ENCODE measurements at places on chromosomes 1 and 21.

- DNase-seq: no peak
Measured at GRCh38 chr1:41850029-41850428, 68.7 kb downstream of the HIVEP3 start.

- DNase-seq: no peak
Measured at GRCh38 chr1:245432228-245432875, 277.6 kb downstream of the KIF26B start.

- no peak for DNase-seq
Measured at GRCh38 chr1:244200596-244200995, 149.5 kb downstream of the ZBTB18 start.

GRCh38 chr1:108345776-108346531, 102.1 kb upstream of the NBPF4 start:
- DNase-seq: no peak

GRCh38 chr1:213119794-213120193, 68.8 kb downstream of the RPS6KC1 start:
- DNase-seq: no peak

- no peak for DNase-seq
Measured at GRCh38 chr1:70993798-70994197, 53.8 kb downstream of the PTGER3 start.

DNA sequence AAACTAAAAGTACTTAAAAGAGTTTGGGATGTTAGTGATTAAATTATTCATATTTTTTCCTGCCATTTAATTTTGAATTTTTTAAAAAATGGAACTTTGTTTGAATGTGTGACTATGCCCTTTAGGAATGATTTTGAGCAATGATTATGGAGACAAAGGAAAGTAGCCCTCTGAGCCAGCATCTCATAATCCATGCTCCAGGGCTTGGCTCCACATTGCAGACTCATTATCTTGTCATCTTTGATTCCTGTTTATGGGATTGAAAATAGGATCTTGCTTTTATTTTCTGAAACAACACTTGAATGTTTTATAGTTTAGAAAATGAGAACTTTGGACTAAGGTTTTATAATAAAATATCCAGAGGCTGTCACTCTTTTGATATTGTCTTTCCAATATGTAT, 14.5 kb downstream of the AXDND1 start:
- DNase-seq: no peak

- DNase-seq: no peak
Measured at GRCh38 chr1:45146833-45147232, 59.6 kb downstream of the ZSWIM5 start.

Data from fibroblast of pulmonary artery (primary cell).